Muscle of back (tissue), 13 donors: ENCODE measurements at places on chromosomes 2 and 18.
A peak's percentile ranks its signal among the peaks of the same experiment; 100 is the strongest.

- DNase-seq, result no peak
Measured at GRCh38 chr18:78683191-78684010, 296.2 kb upstream of the SALL3 start.

- no peak for DNase-seq
Measured at GRCh38 chr2:58476556-58476955, 235.4 kb upstream of the FANCL start.

DNA sequence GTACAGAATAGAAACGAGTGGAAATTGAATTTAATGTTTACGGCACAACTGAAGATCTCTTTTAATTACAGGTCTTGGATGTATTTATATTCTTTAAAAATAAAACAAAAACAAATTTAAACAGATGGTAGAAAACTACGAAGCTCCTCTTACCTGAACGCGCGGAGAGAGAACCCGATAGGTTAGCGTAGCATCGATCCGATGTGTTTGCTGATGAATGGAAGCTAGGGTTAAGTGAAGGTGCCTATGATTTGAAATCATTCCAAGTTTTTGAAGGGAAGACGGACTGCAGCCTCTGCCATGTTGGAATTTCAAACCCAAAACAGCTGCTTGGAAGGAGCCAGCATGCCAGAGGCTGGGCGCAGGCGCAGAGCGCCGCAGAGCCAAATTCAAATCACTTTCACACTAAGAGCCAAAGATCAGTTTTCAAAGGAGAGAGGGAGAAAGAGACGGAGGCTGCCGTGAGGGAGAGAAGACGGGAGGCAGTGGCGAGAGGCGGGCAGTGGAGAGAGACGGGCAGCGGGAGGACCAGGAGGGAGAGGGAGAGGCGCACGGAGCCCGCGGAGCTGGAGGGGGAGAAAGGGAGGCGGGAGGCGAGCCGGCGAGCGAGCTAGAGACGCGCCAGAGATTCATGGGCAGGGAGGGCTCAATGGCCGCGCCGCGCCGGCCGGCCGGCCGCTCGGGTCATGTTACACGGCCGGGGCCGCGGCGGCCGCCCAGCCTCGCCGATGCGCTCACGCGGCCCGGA, at the start of gene FIGN:
FIGN (minus strand) TSS at position 324 of the 748 bp plus-strand sequence. CDS start 1,081 bp downstream, outside the sequence.
- peak; percentile 93 for DNase-seq

GRCh38 chr2:74297391-74297790, 45.8 kb downstream of the SLC4A5 start:
- no peak for DNase-seq

- DNase-seq, result no peak
Measured at GRCh38 chr2:241111440-241111805, 9.3 kb upstream of the MTERF4 start.

GRCh38 chr2:149164827-149165226, 126.3 kb downstream of the LYPD6B start:
- DNase-seq, result no peak

DNA sequence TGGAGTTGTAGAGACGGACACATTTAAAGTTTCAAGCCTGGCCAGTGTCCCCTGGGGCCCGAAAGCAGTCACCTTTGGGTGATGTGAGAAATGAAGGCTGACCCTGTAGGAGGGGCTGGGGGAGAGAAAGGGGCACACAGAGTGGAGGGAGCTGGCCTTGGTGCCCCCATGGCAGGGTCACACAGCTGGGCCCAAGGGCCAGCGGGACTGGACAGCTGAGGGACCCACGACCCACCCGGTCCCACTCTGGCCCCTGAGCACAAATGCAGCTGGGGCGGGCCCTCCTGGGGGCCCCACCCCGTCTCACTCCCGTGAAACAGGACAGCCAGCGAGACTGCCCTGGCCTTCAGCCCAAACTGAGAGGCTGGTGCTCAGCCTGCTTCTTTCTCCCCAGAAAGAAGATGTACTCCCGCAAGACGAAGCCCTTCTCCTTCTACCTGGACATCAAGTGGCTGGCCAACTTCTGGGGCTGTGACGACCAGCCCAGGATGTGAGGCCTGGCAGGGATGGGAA, 6.1 kb downstream of the AGXT start:
- no peak for DNase-seq

- no peak for DNase-seq
Measured at GRCh38 chr18:79571211-79572092, 108.2 kb upstream of the CTDP1 start.

DNA sequence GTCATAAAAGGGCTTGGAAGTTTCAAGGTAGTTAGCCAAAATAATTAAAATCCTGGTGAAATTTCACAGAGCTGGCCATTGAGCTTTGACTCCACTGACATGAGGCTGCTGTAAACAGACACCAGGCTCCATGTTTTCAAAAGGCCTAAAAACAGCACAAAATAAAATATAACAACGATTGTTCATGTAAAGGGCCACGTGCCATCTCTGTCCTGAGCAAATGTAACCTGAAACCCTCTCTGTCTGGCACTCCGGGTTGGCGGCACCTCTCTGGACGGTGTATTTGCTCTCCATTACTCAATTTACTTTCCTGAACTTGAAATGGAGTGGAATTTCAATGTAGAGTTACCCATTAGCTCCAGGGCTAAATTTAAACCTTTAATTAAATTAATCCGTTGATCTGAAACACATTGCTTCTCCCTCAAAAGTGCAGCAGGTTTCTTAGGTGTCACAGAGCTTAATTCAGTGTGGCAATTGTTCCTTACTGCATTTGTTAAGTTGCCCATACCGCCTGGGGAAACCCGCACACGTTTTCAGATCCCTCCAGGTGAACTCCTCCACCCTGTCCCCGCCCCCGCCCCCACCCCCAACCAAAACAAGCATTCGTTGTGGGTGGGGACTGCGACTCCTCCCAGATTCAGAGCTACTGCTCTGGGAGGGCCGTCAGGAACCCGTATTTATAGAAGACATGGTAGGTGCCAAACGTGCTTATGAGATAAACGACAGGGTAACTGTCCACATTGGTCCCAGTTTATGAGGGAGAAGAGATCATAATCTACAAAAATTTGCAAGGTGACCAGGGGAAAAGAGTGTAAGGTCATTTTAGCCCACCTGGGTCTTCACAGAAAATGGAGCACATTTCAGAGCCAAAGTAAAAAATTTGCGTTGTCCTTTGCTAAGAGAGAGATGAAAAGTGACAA, 1.2 kb upstream of the CABLES1 start:
- no peak for DNase-seq

GRCh38 chr2:108447947-108448677, 894 bp upstream of the GCC2 start:
- no peak for DNase-seq

- no peak for DNase-seq
Measured at GRCh38 chr18:46166261-46166970, 62.2 kb downstream of the HAUS1 start.

DNA sequence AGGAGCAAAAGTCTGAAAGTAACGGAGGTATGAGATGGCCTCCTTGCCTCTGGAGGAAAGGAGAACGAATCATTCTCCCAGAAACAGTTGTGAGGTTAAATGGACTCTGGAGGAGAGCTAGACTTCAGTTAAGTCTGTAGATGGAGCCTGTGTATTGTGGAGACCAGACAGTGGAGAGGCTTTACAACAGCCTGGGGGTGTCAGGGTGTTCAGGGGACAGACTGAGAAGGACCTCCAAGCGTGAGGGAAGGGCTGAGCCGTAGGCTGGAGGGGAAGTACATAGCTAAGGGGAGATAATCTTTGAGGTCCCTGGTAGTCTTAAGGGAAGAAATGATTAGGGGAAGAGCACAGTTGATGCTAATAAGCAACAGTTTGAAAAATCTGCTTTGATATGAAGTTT, 76.6 kb downstream of the GALNT1 start:
- no peak for DNase-seq
